Panc1 (cell line): ENCODE measurements at places on chromosomes 6 and 20. TPM values are rescaled to one million over a fixed set of nuclear protein-coding genes. Genes with fewer than 3 reads are reported as not detected.

DNA sequence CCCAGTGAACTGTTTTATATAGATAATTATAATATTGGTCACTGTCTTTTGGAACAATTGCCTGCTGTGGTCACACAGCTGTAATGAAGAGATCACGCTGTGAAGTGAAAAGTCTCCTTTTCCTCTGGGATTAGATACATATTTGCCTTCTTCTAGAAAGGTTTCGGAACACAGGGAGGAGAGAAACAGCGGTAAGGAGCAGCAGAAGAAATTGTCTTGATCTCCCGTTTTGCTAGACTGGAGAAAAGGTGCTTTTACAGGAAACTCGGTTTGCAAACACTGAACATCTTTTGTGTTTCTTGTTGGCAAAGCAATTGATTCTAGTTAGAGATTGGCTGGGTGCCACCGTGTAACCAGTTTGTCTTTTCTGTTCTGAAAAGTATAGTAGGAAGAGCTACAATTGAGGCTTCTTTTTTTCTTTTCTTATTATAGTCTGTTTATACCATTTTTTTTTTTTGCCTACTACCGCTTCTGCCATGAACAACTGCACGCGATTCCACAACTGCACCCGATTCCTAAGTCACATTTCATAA is 404.1 kb upstream of the ID4 start:
- H3K36me3 ChIP-seq = no peaks in the 10 kb centered on the region
- DNase-seq = no peak
- no peak overlapping the region for H3K4me3 ChIP-seq

DNA sequence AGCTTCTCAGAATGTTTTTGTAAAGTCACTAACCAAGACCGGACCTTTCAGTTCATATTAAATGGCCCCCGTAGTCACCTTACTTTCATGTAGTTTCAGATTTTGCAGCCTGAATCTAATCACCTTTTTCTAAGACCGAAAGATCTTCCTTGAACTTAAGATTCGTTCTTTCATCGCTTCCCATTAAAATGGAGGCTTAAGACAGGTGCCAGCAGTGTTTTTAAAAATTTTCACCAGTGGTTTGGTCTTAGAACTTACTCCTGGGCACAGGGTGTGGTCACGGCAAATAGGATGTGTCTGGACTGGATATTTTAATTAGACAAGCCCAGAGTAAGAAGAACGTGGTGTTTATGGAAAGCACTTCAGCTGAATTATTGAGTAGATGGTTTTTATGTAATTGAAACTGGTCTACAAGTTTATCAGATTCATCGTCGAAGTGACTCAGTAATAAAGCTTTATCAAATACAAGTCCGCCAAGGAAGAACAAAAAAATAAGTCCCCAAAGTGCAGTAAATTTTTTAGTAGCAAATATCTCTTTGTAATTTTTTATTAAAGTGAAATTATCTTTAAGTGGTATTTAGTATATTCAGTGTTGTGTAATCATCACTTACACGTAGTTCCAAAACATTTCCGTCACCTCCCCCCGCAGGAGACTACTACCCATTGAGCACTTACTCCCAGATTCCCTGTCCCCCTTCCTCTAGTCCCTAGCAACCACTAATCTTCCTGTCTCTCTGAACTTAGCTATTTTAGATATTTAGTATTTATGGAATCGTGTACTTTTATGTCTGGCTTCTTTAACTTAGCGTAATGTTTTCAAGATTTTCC is 868 bp downstream of the SRSF3 start:
- H3K27me3 ChIP-seq = no peaks in the 10 kb centered on the region
- peak overlapping the region; percentile 99 for H3K27ac ChIP-seq
- H3K36me3 ChIP-seq = peaks cover 45% of the 10 kb centered on the region
- peak overlapping the region; percentile 99 for H3K4me3 ChIP-seq
- peaks cover 26% of the 10 kb centered on the region for H3K4me1 ChIP-seq

DNA sequence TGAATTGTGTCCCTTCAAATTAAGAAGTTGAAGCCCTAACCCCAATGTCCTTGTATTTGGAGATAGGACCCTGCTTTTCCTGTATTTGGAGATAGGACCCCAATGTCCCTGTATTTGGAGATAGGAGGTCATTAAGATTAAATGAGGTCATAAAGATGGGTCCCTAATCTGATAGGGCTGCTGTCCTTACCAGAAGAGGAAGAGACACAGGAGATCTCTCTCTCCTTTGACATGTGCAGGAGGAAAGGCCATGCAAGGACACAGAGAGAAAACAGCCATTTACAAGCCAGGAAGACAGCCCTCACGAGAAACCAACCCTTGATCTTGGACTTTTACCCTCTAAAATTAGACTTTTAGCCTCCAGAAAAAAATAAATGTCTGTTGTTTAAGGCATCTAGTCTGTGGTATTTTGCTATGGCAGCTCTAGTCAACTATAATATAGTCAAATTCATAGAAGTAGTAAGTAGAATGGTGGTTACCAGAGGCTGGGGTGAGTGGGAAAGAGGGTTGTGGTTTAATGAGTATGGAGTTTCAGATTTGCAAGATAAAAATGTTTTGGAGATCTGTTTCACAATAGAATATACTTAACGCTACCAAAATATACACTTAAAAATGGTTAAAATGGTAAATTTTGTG is 59.3 kb downstream of the UBE3D start:
- DNase-seq = no peak
- H3K36me3 ChIP-seq = no peaks in the 10 kb centered on the region
- H3K27ac ChIP-seq = no peak overlapping the region
- no peak overlapping the region for H3K4me3 ChIP-seq

DNA sequence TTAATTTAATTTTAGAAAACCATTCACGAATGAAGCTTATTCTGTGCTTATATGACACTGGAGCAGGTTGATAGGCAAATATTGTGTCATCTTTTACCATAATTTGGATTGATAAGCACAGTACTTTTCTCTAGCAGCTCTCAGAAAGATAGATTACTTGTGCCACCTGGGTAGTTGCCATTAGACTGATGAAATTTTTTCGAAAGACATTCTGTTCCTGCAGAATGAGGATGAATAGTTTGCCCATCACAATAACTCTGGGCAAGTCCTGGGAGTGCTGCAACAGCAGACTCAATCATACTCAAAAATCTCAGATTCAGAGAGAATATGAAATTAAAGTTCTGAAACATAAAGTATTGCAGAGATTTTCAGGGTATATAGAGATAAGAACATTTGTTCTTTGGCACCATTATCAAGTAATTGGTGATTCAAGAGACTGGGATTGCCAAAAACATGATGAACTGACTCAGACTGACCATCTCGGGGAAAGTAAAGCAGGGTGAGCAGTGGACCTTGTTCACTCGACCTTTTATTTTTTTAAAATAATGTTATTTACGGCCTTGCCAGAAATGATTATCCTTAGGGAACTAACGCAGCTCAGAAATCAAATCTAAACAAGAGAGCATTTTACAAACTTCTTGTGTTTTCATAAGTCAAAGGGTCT is 65.8 kb upstream of the PTCHD4 start:
- no peak overlapping the region for H3K27ac ChIP-seq
- H3K36me3 ChIP-seq = no peaks in the 10 kb centered on the region
- H3K4me1 ChIP-seq = no peaks in the 10 kb centered on the region
- H3K27me3 ChIP-seq = no peaks in the 10 kb centered on the region; the same call in 1 of the 2 replicates

DNA sequence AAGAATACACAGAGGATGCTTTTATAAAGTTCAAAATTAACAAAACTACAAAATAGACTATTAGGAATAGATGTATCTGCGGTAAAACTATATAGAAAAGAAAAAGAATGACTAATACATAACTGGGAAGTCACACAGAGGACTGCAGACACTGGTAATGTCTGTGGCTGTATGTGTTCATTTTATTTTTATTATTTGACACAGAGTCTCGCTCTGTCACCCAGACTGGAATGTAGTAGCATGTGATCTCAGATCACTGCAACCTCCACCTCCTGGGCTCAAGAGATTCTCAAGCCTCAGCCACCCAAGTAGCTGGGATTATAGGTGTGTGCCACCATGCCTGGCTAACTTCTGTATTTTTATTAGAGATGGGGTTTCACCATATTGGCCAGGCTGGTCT is 38.9 kb downstream of the ESF1 start:
- no peak for DNase-seq
- H3K4me1 ChIP-seq = no peaks in the 10 kb centered on the region
- H3K27me3 ChIP-seq = no peaks in the 10 kb centered on the region
- peaks cover 4% of the 10 kb centered on the region for H3K36me3 ChIP-seq
- no peak overlapping the region for H3K27ac ChIP-seq

DNA sequence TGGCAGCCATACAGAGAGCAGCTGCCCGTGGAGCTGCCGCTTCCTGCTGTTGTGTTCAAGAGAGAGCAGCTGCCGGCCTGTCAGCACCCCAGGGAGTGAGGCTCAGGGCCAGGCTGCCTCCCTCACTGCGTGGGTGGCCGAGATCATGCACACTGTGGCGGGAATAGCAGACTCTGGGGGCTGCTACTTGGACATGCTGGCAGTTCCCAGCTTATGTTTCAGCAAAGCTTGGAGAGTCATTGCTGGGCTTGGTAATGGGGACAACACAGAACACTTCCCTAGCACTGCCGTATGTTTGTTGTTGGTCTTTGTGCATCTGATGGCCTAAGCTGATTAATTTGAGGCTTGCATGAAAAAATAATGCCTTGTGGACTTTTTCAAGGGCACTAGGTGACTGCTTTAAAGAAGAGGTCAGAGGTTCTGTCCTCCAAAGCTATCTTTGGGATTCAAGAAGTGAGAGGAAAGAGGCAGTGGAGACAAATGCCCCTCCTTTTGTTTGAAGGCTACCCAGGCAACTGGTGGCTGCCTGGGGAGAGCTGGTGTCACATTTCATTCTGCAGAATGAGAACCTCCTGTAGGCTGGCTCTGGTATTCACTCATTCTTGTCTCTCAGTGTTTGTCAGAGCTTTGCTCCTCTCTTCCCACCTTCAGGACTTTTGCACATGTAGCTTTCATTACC is 18.8 kb downstream of the MRAP2 start:
- H3K4me3 ChIP-seq = no peak overlapping the region
- no peaks in the 10 kb centered on the region for H3K36me3 ChIP-seq
- no peak overlapping the region for H3K27ac ChIP-seq
- no peaks in the 10 kb centered on the region for H3K4me1 ChIP-seq
- no peak for DNase-seq
- peaks cover 7% of the 10 kb centered on the region; the same call in 1 of the 2 replicates for H3K27me3 ChIP-seq

DNA sequence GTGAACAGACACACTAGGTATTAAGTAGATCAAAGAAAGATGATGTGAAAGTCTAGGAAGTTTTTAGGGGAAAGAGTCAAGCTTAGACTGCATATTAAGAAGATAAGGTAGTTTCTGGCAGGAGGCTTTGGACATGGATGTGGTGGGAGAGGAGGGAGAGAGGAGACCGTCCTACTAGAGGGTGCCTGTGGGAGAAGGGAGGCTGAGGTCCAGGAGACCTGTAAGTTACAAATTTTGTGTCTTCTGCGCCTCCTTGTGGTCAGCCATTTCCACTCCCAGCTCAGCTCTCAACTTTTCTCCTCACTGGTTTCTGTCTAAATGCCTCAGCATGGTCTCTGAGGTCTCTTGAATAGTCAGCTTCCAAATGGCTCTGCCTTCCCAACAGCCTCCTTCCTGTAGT is 193.5 kb downstream of the UNC5CL start:
- H3K27ac ChIP-seq = peak overlapping the region; percentile 32; the same call in 1 of the 2 replicates
- peak; percentile 20 for DNase-seq
- H3K27me3 ChIP-seq = peaks cover 13% of the 10 kb centered on the region

DNA sequence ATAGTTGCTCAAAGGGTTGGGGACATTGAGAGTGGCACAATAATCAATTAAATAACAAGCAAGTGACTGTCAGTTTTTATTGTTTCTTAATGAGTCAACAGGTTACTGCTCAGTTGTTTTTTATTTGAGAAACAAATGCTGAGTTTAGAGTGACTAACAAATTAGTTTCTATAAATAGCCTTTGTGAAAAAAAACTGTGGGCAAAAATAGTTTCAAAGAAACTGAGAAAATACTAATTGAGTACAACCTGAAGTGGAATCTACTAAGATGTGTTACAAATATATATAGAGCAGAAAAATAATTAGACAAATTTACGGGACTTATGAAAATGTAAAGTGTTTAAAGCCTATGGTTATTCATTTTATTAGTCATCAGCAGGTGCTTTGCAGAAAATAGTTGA is 22.3 kb downstream of the BEND6 start:
- no peaks in the 10 kb centered on the region for H3K27me3 ChIP-seq
- no peaks in the 10 kb centered on the region for H3K4me1 ChIP-seq

- no peak overlapping the region for H3K4me3 ChIP-seq
- no peaks in the 10 kb centered on the region for H3K27me3 ChIP-seq
- H3K36me3 ChIP-seq = no peaks in the 10 kb centered on the region
- no peak for DNase-seq
- no peak overlapping the region for H3K27ac ChIP-seq
- H3K4me1 ChIP-seq = no peaks in the 10 kb centered on the region
Measured at GRCh38 chr20:56442389-56443365, 25.8 kb upstream of the RTF2 start.

GRCh38 chr6:162976141-162976540 is 248.4 kb downstream of the PACRG start:
- H3K36me3 ChIP-seq = no peaks in the 10 kb centered on the region
- no peaks in the 10 kb centered on the region for H3K4me1 ChIP-seq
- no peak overlapping the region for H3K27ac ChIP-seq

SCGN gene
- not detected for total RNA-seq

TENT5A gene
- total RNA-seq = 1.7 TPM

FNDC11 gene
- 1.3 TPM for total RNA-seq
